Epithelial cell of proximal tubule (primary cell): ENCODE measurements at places on chromosomes 6 and 20. TPM values are rescaled to one million over a fixed set of nuclear protein-coding genes. Genes with fewer than 3 reads are reported as not detected.

DNA sequence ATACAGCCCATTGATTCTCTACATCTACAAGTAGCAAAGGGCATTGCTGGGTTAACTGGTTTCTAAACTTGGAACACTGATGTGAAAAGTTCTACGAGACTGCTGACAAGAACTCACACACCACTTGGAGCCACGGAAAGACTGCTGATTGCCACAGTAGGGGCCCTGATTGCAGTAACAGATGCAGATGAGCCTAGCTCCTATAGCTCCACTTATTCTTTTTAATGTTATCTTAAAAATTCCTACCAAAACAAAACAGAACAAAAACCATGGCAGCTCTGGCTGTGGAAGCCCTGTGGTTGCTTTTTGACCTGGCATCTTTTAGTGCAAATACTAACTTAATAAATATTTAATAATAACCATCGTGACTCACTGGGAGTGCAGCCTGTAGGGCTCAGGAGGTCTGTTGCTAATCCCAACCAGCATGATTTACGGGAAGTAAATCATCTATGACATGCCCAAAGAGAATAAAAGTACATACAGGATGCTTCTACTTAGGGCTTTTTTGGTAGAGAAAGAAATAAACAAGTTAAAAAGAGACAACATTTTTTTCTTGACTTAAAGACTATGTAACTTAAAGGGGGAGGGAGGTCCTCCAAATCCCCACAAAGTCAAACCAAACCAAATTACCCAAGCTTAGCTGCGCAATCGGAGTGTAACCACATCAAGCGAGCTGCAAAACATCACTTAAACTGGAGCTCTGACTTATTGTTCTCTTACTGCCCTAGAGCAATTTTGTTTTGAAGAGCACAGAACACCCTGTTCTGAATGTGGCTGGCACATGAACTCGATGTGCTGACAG is 87.2 kb downstream of the FKBP5 start:
- peak; percentile 51 for DNase-seq

- DNase-seq, result no peak
These were observed 49.6 kb upstream of the CCDC28A start for GRCh38 chr6:138724015-138724414.

- DNase-seq, result no peak
These were observed 191.2 kb upstream of the TCF21 start for GRCh38 chr6:133697666-133698065.

DNA sequence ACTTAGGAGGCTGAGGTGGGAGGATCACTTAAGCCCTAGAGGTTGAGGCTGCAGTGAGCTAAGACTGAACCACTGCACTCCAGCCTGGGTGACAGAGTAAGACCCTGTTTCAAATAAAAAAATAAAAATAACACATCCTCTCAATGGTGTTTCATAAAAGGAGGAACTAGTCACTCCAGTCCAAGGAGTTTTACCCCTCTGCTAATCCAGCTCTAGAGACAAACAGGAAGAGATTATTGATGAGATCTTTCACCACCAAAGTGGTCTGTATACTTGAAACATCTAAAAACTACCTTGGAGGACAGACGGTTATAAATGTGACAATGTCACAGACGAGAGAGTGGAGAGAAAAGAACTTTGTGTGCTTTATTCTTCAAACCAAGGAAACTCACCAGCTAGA is 58.2 kb downstream of the PIGU start:
- DNase-seq, result no peak

- no peak for DNase-seq
These were observed 144.5 kb downstream of the CEBPB start for GRCh38 chr20:50335105-50335504.

DNA sequence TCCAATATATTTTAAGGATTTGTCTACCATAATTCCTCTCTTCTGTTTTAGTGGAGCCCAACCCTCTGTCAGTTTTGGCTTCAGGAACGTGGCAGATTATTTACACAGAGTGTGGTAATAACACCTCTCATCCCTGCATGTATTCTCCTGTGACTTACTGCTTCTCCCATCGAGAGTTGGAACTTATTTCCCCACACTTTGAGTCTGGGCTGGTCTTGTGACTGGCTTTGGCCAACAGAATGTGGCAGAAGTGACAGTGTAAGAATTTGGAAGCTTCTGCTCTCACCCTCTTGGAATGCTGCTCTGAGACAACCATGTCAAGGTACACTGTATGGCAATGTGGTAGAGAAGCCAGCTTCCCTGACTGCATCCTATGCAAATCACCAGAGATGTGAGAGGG is 407.7 kb downstream of the EPM2A start:
- DNase-seq, result no peak

GRCh38 chr6:20946022-20946421 is 411.8 kb downstream of the CDKAL1 start:
- DNase-seq, result no peak

DNA sequence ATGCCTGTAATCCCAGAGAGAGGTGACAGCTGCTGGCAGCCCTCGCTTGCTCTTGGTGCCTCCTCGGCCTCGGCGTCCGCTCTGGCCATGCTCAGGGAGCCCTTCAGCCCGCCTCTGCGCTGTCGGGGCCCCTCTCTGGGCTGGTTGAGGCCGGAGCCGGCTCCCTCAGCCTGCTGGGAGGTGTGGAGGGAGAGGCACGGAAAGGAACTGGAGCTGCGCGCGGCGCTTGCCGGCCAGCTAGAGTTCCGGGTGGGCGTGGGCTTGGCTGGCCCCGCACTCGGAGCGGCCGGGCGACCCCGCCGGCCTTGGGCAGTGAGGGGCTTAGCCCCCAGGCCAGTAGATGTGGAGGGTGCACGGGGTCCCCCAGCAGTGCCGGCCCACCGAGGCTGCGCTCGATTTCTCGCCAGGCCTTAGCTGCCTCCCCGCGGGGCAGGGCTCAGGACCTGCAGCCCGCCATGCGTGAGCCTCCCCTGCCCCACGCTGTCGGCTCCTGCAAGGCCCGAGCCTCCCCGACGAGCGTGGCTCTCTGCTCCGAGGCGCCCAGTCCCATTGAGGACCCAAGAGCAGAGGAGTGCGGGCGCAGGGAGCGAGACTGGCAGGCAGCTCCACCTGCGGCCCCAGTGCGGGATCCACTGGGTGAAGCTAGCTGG is 34.6 kb downstream of the C6orf52 start:
- DNase-seq, result no peak

DNA sequence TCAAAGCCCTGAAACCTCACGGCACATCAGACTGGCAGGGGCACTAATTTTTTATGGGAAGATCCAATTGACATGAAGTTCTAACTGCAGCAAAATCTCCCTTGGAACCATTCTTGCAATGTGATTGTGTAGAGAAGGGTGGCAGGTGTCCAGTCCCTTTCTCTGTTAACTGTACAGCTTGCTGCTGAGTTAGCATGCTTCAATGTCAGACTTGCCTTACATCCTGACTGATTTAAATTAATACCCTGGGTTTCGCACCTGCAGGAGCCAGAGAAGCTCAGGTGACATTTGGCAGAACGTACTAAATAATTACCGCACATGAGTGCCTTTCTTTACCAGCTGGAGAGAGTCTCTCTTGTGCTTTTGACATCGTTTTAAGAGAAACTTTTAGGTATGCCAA is 123.0 kb downstream of the DOK5 start:
- DNase-seq, result no peak

DNA sequence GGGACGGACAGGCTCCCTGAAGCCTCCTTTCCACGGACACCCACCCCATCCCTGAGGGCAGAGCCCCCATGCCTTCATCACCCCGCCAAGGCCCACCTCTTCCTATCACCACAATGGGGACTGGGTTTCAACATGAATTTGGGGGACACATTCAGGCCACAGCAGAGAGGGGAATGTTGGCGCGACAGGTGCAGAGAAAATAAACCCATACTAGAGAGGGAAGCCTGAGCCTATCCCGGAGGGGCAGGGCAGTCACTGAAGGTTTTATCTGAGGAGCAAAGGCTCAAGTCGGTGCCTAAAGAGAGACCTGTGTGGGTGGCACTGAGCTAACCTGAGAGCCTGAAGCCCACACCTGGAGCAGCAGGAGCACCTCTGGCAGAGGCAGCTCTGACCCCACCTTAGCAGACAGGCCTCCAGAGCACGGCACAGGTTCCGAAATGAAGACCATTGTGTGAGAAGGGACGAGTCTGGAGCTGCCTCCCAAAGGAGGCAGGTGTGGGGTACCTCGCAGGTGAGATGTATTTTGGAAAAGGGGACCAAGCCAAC is 180.6 kb upstream of the PDE10A start:
- DNase-seq, result no peak

DNA sequence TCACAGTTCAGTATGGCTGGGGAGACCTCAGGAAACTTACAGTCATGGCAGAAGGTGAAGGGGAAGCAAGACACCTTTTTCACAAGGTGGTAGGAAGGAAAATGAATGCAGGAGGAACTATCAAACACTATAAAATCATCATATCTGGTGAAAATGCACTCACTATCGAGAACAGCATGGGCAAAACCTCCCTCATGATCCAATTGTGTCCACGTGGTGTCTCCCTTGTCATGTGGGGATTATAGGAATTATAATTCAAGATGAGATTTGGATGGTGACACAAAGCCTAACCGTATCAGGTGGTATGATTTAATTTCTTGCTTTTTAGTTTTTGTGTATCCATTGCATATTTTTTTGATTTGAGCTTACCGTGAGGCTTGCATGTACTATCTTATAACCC is 133.2 kb upstream of the SYNCRIP start:
- no peak for DNase-seq

DNA sequence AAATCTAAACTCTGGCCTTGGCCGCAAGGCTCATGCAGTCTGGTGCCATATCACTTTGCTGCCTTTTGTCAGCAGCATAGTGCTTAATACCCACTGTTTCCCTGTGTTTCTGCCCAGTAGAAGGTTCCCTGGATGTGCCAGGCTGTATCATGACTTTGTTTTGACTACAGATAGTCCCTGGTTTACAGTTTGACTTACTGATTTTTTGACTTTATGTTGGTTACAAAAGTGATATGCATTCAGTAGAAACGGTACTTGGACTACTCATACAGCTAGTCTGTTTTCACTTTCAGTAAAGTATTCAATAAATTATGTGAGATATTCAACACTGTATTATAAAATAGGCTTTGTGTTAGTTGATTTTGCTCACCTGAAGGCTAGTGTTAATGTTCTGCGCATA is 19.0 kb downstream of the RALY start:
- DNase-seq, result no peak

DNA sequence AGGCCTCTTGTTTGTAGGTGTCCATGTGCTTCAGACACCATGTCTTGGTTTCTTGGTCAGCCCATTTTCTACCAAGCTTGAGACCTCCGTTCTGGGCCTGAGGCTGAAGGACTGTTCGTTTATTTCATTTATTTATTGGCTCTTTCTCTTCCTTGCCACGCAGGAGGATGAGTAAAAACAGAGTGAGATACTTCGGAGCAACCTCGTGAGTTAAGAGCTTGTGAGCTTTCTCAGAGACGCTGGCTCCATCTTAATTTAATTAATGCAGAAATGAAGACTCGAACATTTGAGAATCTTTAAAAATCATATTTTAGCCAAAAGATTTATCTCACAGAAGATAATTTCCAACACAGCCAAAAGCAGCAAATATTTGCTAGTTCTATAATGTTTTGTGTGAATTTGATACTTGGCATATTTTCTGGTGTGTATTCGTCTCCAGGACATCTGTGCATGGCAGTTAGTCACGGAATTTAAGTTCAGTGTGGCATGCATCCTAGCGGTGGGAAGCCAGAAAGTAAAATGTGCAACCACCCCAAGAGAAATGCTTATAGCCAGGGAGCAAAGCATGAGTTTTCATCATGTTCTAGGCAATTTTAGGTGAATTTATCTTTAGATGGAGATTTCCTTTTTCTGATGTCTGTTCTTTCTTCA is 76.0 kb downstream of the THBS2 start:
- no peak for DNase-seq

DNA sequence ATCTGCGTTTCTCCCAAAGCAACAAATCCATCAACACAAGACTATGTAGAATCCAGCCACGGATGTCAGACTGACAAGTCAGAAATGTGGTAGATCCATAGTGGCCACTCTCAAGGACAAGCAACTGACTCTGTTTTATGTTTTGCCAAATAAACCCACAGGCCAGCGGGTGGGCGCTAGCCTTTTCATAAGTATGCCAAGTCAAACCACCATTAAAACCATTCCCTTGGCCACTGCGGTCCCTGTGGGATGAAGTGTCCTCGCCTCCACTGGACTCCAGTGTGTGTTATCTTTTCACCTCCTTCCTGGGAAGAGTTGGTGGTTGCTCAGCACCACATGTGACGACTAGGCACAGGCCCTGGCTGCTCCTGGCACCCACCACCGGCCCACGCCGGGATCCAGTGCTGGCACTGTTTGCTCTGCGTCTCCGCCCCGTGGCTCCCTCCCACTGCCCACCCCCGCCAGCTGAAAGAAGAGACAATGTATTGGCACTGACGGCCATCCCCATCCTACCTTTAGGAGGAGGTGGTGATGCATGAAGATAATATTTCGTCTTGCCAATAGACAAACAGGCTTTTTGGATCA is 103.4 kb downstream of the FOXC1 start:
- DNase-seq, result no peak

DNA sequence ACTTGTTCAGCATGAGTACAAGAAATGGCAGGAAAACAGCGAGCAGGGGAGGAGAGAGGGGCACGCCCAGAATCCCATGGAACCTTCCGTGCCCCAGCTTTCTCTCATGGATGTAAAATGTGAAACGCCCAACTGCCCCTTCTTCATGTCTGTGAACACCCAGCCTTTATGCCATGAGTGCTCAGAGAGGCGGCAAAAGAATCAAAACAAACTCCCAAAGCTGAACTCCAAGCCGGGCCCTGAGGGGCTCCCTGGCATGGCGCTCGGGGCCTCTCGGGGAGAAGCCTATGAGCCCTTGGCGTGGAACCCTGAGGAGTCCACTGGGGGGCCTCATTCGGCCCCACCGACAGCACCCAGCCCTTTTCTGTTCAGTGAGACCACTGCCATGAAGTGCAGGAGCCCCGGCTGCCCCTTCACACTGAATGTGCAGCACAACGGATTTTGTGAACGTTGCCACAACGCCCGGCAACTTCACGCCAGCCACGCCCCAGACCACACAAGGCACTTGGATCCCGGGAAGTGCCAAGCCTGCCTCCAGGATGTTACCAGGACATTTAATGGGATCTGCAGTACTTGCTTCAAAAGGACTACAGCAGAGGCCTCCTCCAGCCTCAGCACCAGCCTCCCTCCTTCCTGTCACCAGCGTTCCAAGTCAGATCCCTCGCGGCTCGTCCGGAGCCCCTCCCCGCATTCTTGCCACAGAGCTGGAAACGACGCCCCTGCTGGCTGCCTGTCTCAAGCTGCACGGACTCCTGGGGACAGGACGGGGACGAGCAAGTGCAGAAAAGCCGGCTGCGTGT is 11.6 kb downstream of the TNFAIP3 start:
- DNase-seq, result no peak

DNA sequence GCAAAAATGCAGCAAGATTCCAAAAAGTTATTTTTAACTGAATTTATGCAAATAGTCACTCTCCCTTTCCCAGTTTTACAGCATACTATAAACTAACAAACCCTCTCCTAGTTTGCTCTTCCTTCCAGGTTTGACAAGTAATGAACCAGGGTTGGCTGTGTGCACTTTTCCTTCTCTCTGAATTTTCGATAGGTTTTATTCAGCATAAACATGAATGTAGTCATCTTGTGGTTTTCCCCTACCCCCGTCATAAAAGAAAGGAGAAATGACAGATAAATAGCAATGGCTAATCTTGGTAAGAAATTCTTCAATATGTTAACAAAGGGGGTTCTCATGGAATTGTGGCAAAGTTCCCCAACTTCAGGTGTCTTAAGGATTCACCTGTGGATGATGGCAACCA is 26.3 kb downstream of the PRDM1 start:
- no peak for DNase-seq

MUC22 gene
- 0.06 TPM in 1 of 2 replicates, not detected in the other for total RNA-seq

BHLHE23 gene
- total RNA-seq, result not detected in 2 replicates

LZTS3 gene
- total RNA-seq, result 3.1 and 15.8 TPM in 2 replicates

FOXF2 gene
- total RNA-seq, result not detected in 2 replicates

HLA-DRB1 gene
- total RNA-seq, result not detected in 2 replicates

RGL2 gene
- total RNA-seq, result 34.0 and 46.8 TPM in 2 replicates

RNF217 gene
- 6.9 and 12.6 TPM in 2 replicates for total RNA-seq

ARG1 gene
- total RNA-seq, result not detected in 2 replicates

VGLL2 gene
- total RNA-seq, result not detected in 2 replicates

TFAP2C gene
- 0.23 and 0.94 TPM in 2 replicates for total RNA-seq
